Calu3 (cell line): ENCODE measurements at places on chromosomes 5 and 9.
A peak's percentile ranks its signal among the peaks of the same experiment; 100 is the strongest.

DNA sequence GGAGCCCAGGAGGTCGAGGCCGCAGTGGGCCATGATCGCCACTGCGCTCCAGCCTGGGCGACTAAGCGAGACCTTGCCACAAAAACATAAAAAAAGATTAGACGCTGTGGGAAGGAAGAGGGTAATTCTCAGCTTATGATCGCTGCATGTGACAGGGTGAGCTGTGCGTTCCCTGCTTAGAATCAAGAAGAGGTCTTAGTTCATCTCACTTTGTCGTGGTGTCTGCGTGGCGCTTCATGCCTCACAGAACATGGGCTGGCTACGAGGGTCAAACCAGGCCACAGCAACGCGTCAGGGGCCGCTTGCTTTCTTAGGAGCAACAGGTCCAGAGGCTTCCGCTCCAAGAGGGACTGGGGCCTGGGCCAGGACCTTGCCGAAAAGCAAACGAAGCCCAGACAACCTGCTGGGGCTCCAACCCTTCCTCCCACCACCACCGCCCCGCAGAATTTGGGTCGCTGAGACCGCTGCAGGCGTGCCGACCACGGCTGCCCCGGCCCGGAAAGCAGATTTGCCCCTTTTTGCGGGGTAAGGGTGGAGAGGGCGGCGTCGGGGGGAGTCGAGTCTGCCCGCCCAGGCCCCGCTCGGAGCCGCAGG, 10.0 kb upstream of the GRIN1 start:
- peak; percentile 16 for DNase-seq

- no peak for DNase-seq
Observed at GRCh38 chr5:74167206-74167929, 473.2 kb downstream of the ENC1 start.

GRCh38 chr9:77826116-77826515, 178.0 kb upstream of the GNA14 start:
- no peak for DNase-seq

DNA sequence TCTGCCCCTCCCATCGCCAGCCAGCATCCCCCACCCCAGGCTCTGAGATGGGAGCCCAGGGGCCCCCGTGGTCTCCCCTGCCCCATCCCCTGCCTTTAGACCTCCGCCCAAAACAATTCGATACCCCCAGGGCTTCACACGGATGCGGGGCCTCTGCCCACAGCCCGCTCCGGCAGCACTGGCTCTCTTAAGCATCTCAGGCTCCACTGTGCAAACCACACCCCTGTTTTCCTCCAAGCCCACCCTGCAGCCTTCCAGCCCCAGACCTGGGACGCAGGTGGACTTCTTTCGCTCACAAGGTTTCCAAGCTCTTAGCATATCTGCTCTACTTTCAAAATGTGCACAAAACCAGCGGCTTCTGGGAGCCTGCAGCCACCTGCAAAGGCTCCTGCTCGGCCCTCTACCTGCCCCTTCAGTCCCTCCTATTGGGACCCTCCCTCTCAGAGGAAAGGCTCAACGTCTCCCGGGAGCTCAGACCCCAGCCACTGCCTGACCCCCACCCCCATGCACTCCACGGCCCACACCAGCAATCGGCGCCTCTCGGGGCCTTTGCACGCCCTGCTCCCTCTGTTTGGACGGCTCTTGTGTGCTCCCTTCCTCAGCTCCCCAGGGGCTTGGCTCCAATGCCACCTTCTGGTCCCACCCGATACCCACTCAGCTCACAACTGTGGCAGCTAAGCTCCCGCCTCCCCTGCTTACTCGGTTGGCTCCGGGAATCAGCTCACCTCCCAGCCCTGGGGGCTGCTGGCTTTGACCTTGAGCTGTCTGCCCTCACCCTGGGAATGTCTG, 918 bp upstream of the SLC9A3 start:
- no peak for DNase-seq

GRCh38 chr5:101605700-101606099, 690.4 kb downstream of the SLCO4C1 start:
- DNase-seq = no peak

- no peak for DNase-seq
Observed at GRCh38 chr5:157659868-157660660, 7.8 kb upstream of the SOX30 start.

DNA sequence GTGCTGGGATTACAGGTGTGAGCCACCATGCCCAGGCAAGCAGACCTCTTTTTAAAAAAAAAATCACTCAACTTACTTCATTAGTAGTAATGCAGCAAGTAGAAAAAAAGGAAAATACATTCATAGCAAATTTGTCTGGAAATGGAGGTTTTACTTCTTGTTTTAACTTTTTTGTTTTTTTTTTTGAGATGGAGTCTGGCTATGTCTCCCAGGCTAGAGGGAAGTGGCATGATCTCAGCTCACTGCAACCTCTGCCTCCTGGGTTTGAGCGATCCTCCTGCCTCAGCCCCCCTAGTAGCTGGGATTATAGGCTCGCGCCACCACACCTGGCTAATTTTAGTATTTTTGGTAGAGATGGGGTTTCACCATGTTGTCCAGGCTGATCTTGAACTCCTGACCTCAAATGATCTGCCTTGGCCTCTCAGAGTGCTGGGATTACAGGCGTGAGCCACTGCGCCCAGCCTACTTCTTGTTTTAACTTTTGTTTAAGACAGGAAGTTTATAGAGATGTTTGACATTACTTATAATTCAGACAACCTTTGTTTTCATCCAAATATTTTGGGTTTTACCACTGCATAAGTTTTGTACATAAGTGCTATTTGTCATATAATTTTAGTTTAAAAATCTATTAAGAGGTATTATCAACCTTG, 26.5 kb downstream of the UBE2R2 start:
- DNase-seq = no peak

DNA sequence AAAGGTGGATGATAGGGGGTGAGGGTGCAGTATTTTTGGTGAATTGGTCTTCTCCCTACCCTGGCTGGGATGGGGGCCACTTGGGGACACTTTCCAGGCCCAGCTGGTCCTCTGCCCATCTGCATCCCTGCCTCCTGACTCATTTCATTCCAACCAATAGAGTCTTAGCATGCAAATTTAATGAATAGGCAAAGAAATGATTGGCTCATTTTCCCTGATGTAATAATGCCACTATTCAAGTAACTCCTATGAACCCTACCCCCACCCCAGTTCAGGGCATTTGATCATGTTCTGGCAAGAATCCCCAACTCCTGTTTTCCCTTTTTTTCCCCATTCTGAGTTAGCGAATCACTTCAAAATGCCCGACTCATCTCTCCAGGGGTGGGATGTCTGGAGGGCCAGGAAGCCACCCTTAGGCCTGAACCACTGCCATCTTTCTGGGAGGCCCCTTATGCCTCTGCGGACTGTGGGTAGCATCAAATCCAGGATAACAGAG, 56.7 kb downstream of the PCDH1 start:
- no peak for DNase-seq
